ENCODE measurements at places on chromosomes 2 and 18.
A peak's percentile ranks its signal among the peaks of the same experiment; 100 is the strongest.

GRCh38 chr2:177763531-177764265, 308.9 kb downstream of the PDE11A start:
- DNase-seq = peak; percentile 58

- DNase-seq = no peak
Measured at GRCh38 chr18:59813942-59814341, 85.9 kb upstream of the PMAIP1 start.

GRCh38 chr2:69564604-69565003, 78.9 kb downstream of the AAK1 start:
- DNase-seq = no peak

DNA sequence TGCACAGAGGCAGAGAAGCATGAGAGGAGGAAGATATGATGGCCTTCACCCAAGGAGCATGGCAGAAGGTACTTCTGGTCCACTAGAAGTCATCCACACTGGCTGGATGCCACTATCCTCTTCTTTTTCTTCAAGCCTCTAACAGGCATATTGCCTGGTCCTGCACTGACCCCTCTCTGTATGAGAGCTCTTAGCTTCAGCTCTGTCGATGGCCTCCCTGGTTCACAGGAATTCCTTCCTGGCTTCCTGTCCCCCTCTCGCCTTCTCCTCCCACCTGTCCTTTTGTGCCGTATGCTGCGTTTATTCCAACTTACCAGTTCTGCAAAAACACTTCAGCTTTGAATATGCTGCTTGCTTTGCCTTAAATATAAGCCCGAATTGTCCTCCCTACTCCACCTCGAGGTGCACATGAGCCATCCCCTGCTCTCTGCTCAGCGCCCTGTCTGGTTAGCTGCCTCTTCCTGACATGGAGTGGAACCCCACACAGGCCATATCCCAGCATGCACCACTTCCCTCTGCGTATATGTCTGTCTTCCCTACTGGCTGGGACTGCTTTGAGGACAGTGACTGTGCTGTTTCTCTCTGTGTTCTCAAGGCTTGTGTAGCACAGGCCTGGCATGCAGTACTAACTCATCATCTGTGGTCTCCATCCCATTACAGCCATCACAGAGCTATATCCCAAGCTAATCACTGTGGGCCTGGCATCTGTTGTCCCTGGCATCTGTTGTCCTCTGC, 474.9 kb downstream of the EIPR1 start:
- no peak for DNase-seq

DNA sequence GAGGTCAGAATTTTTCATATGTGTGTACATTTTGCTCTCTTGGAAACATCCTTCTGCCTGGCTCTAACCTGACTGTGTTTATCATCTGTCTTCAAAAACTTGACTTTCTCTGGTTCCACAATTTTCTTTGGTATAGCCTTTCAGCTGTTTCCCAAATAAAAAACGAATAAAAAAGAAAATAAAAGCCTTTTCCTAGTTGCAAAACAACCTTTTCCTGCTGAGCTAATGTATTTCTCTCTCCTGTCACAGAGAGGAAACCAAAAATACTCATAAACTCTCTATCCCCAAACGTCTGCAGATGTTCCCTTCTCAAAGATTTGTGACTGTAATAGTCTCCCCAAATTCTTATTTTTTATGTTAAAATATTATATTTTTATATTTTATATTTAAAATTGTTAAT, 505.3 kb upstream of the SLC39A10 start:
- DNase-seq = no peak

- no peak for DNase-seq
Measured at GRCh38 chr18:12057419-12058039, 36.1 kb upstream of the ANKRD62 start.

- DNase-seq = no peak
Measured at GRCh38 chr18:47151439-47151838, 1.1 kb upstream of the HDHD2 start.

DNA sequence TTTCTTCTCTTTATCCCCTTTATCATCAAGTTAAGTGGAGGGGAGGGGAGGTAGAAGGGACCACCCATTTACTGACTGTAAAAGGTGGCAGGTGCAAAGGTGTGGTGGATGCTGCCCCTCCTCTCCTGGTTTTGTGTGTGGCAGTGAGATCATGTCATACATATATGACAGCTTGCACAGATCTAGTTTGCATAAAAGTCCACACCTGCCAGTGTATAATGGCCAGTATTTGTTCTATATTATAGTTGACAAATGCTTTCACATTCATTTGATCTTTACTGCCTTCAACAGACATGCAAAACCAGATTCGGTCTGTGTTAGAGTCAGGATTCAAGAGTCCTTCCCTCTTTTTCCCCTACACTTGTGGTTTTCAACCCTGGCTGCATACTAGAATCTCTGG, 55.1 kb downstream of the TGFA start:
- DNase-seq = no peak

GRCh38 chr18:9756271-9756932, 48.3 kb downstream of the RAB31 start:
- DNase-seq = no peak

DNA sequence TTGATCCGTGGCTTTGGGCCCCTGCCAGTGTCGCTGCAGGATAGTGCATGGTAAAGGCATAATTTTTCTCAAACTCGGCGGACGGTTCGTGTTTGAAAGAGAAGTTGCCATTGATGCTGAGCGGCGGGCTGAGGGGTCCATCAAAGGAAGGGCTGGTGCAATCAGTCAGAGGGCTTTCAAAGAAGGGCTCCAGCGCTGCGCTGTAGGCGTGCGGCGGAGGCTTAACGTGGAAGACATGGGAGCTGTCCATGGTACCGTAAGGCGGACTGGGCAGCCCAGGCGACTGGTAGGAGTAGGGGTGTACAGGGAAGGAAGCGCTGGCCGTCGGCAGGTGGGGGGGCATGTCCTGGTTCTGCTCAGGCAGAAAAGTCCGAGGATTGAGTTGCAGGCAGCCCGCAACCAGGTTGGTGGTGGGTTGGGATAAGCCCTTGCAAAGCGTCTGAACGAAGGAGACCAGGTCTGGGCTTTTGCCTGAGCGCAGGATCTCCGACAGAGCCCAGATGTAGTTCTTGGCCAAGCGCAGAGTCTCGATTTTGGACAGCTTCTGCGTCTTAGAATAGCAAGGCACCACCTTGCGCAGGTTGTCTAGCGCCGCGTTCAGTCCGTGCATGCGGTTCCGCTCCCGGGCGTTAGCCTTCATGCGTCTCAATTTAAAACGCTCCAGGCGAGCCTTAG, 2.3 kb downstream of the NEUROD1 start:
- peak; percentile 36 for DNase-seq

DNA sequence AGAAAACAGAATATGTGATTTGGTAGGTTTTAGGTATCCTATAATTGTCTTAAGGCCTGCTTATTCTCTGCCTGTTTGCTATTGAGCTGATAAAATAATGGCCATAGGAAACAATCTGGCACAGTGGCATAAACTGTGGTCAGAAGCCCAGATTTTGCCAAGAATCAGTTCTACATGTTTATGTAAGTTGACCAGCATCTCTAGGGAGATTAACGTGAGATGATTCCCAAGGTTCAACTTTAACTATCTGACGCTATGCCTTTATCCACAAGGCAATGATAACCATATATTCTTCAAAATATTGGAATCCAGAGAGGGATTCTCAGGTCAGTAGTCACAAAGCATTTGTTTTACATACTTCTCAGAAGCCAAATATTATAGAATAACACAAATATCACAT, 25.6 kb downstream of the AP1S3 start:
- DNase-seq = no peak

DNA sequence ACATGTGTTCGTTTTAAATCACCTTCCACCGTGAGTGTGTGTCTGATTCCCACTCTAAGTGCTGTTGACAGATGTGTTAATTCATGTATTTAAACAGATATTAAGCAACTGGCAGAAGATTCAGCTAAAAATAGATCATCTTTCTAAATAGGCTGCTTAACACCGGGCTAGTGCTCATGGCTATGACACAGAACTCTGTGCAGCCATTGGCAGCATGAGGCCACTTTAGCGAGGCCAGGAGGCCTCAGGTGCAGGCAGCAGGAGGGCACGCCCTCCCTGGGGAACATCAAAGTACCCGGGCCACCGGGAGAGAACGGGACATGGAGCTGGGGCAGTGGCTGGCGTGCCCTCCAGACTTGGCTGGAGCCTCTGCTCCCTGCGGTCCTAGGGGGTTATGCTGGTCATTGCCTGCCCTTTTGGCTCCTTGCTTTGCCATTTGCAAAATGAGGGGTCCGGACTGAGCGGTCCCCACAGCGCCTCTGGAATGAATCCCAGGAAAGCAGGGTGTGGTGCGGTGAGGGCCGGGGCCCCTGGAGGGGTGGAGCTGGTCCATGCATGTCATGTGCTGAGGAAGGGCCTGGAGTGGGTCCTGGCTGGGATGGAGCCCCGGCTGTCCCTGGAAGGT, 62.8 kb upstream of the HDAC4 start:
- DNase-seq = no peak

DNA sequence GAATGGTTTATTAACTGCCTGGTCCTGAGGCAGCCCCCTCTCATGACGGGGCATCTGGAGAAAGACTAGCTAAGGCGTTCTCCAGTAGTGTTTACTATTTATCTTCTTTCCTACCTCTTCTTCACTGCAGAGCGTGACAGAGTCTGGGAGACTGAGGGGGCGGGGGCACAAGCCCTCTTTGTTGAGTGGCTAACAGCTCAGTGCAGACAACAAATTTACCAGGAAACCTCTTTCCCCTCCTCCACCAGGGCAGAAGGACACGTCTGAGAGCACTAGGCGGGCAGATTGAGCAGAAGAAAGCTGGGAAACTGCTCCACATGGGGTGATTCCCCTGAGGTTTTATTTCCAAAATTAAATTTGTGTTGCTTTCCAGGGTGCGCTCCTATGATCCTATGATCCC, 322.1 kb downstream of the CNTNAP5 start:
- DNase-seq = no peak

GRCh38 chr2:191811807-191812602, 34.9 kb downstream of the CAVIN2 start:
- peak; percentile 60 for DNase-seq

GRCh38 chr2:172261292-172261691, 158.6 kb upstream of the DLX2 start:
- peak; percentile 93 for DNase-seq

DNA sequence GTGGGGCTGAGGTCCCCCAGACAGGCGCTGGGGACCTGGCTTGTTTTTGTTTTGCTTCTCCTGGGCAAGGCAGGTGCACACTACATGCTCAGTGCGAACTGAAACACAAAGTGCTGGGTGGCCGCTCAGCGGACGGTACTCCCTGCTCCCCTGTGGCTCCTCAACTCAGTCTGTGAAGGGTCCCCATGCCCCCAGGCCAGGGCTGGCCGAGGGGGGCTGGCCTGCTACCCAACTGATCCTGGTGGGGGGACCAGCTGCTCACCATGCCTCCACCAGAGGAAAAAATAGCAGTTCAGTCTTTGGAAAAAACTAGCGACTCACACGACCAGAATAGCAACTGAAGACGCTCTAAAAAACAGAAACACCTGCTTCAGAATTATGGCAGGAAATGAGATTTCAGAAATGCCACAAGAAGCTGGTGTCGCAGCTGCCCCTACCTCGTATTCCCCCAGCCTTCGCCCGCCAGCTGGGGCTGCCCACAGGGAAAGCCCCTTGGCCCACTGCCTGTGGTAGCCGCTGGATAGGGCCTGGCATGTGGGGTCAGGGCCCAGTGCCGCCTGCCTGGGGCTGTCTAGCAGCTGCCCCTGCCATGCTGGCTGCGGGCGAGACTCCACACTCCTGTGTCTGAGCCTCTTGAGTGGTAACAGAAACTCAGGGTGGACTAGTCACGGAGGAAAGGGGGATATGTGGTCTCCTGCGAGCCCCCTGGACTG, 43.7 kb downstream of the MEX3C start:
- no peak for DNase-seq

GRCh38 chr2:237695201-237695780, 67.9 kb downstream of the LRRFIP1 start:
- peak; percentile 74 for DNase-seq

GRCh38 chr18:41721103-41721790, 233.8 kb upstream of the PIK3C3 start:
- no peak for DNase-seq

DNA sequence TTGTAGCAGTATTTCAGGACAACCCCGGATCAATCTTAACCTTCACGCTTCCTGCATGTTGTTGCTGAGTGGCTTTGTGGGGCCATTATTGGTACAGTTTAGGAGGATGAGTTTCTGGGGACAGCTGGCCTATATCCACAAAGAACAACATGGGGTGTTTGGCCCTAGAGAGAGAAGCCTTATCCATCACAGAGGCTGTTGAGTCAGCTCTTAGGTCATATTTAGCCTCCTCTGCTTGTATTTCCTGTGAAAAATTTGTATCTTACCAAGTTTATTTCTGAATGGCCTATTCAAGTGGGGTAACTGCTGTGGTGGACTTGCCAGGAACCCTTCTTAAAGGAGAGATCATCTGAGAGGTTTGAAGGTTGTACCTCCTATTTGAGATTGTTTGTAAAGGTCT, 77.6 kb downstream of the MAP4K4 start:
- no peak for DNase-seq

GRCh38 chr2:26649322-26649721, 8.2 kb upstream of the CIB4 start:
- no peak for DNase-seq

DNA sequence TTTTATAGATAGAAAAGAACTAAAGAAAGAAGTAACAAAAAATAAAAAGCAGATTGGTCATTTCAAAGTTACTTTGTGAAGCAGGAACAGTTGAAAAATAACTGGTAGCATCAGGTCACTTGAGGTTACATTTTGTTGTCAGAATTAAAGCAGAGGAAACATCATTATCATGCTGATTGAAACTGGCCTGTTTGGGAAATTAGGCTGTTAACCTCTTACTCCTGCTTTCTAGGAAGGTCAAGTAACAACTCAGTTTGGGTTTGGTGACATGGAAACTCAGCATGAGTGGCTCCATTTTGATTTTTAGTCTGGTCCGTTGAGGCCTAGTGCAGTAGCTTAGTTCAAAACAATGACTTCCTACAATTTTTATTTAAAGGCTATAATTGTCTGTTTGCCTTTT, 1383.5 kb downstream of the DPP10 start:
- no peak for DNase-seq

- DNase-seq = no peak
Measured at GRCh38 chr2:40955042-40955441, 503.2 kb upstream of the SLC8A1 start.

GRCh38 chr2:15968280-15969178, 28.2 kb downstream of the MYCN start:
- no peak for DNase-seq

DNA sequence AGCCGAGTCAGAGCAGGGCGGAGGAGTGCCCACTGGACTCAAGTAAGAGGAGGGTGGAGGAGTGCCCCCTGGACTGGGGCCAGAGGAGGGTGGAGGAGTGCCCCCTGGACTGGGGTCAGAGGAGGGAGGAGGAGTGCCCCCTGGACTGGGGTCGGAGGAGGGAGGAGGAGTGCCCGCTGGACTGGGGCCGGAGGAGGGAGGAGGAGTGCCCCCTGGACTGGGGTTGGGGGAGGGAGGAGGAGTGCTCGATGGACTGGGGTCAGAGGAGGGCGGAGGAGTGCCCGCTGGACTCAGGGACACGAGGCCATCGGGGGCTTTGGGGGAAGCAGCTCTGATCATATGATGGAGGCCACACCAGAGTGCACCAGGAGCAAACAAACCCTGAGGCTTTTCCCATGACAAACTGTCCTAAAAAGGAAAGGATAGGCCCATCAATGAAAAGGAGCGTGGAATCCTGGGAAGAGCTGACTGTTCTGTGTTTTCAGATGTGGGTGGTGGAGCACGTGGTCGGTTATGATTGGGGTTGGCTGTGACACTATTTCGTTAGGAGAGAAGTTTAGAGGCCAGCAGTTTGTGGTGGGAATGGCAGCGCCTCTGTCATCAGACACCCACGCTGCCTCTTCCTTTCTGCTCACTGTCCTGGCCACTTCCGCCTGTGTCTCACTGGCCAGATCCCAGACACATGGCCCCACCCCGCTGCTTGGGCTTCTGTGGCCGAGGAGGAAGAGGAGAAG, 24.5 kb upstream of the HPCAL1 start:
- no peak for DNase-seq

GRCh38 chr2:117179405-117179804, 635.1 kb upstream of the DDX18 start:
- no peak for DNase-seq
